ENCODE measurements at places on chromosomes 11 and 22.

GRCh38 chr11:826836-827145 is 928 bp upstream of the CRACR2B start:
- DNase-seq: no peak

DNA sequence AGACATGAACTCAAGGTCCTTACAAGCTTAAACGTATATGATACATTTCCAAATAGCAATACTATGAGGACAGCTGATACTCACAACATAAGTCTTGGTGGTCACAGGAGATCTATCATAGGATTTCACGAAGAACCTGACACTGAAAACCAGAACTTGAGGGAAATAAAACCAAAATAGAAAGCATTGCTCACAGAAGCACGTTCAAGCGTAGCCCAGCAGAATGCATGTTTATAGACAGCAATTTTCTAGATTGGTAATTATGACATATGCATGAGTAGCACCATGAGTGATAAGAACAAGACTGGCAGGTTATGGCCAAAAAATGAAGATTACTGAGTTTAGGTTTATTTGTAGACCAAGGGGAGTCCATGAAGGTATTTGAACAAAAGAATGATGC is 243.5 kb downstream of the ETS1 start:
- DNase-seq: no peak

DNA sequence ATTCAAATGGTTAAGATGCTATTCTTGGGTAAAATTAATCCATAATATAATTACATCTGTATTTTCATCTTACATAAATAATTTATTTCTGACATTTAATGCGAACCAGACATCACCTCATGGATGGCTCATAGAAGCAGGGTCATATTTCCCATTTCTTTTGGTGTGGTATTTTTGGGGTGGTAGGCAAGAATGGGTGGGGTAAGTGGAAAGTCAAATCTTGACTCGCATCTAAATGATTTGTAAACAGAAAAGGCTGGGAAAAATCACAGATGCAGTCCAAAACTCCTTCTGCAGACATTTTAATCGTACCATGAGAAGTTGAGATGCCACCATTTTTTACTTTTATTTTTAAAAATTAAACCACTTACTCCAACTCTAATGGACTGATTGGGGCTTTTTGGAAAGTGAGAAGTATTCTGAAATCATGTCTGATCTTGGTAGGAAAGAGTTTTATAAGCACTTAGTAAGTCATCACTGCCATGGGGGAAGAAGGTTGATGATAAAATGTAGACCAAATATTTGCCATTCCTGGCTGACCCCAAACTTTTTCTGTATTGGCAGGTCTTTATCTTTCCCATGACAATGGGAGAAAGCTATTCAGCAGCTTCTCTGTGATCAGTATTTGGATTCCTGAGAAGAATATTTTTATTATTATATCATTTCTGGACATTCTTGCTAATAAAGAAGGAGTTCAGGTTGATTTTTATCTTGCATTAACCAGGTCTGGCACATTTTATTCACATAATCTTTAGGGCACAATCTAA is 47.2 kb upstream of the BLID start:
- peak; percentile 94 for DNase-seq

DNA sequence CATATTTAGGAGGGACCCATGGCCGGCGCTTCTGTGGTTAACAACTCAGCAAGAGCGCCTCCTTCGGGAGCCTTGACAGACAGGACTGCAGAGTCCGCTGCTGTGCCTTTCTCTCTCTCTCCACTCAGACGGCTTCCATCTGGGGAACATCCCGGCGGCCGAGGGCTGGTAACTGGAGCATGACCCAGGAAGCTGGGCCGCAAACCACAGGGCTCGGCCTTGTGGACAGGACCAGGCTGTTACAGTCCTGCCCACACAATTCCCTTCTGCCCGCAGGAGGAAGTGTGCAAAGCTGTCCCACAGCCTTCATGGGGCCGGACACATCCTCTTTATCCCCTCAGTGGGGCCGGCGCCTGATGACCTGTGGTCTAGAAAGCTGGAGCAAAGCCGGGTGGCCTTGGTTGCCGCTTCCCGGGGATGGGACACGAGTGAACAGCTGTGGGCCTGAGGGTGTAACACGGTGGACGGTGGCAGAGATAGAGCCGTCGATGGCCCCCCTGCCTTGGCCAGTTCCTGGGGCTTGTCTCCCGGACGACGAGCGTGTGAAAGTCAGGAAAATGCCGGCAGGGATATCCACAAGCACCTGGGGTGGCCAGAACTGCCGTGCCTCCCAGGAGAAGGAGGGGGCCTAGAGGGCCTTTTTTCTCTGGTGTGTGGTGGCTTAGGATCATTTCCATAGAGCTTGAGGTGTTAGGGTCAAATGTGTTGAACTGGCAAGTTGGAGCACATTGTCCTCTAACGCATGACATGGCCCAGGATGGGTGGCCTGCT is 50.1 kb downstream of the FBLN1 start:
- DNase-seq: peak; percentile 98

GRCh38 chr11:12884751-12885318 is 124.3 kb upstream of the RASSF10 start:
- peak; percentile 53 for DNase-seq

All from EH (cell line).